Activated CD4-positive, alpha-beta T cell treated with anti-CD3 and anti-CD28 coated beads, Interleukin-2, amount 50 U/mL, for 4 hours (primary cell): ENCODE measurements at places on chromosomes 4 and X.

DNA sequence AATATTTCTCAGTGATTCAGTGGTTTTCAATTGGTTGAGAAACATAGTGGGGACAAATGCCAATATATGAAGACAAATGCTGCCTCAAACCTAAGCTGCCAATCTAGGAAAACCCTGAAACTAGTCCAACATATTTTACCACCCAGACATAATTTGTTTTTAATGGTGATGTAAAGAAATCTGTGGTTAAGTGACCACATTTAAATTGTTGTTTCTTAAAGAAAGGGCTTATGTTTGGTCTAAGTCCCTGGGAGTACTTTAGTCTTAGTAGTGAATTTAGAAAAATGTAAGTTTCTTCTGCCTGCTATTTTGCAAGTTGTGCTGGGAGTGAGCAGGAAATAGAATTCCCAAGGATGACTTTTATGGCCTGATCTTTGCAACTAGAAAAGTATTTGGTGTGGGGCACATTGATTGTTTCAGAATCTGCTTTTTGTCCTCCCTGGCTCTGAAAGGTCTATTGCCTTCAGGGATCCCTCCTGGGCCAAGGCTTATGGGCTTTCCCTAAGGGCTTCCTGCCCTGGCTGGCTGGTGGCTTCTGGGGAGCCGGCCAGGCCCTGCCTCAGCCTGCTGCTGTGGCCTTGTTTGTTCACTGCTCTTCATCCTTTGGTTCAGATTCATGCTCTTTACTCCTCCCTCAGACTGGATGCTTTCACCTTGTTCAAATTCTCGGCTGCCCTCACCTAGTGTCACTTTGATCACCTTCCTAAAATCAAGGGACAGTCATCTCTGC, 169.8 kb upstream of the JADE1 start:
- no peak for DNase-seq

DNA sequence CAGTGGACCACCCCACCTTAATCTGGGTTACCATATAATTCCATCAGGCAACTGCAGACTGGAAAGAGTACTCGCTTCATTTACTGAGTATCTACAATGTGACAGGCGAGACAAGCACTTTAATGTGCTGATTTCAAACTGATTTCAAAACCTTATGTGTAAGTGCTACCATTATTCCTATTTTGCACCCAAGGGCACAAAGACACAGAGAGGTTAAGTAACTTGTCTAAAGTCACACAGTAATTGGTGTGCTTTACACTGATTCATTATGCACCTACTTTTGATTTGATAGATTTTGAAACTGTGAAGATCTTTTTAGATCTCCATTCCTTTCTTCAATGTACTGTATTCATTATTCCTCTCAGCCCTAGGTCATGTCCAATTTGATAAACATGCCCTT, 192.4 kb downstream of the MGST2 start:
- no peak for DNase-seq

DNA sequence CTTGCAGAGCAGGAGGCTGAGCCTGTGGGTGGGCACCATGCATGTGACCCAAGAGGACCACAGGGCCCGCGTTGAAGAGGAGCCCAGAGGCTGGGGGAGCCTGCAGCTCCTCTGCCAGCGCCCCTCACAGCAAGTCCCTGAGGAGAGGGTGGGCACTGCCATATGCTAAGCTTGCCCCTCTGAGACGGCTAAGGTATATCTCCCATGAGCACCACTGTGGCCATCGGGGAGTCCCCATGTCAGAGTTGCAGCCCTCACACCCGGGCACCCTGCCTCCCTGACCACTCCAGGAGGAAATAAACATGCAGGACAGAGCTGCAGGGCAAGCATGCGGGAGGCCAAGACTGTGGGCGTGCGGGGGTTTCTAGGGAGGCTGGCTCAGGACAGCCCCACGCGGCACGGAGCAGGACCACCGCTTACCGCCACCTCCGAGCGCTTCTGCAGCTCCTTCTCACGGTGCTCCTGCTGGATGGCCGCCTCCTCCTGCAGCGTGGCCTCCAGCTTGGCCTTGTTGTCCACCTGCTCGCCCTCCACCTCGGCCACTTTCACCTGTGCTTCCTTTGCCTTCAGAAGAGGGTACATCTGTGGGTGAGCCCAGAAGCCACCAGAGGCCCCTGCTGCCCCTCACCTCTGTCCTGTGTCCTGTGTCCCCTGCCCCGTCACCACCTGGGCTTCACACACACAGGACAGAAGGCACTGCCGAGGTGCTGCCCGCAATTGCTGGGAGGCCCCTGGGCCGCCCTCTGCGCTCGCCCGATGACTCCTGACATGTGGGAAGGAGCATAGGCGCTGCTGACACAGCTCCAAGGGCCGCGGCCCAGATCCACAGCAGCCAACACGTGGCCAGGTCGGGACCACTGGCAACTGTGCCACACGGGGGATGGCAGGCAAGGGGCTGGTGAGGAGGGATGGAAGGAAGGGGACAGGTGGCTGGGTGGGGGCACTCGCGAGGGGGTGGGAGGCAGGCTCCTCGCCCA, 29.8 kb downstream of the FGFR3 start:
- no peak for DNase-seq

DNA sequence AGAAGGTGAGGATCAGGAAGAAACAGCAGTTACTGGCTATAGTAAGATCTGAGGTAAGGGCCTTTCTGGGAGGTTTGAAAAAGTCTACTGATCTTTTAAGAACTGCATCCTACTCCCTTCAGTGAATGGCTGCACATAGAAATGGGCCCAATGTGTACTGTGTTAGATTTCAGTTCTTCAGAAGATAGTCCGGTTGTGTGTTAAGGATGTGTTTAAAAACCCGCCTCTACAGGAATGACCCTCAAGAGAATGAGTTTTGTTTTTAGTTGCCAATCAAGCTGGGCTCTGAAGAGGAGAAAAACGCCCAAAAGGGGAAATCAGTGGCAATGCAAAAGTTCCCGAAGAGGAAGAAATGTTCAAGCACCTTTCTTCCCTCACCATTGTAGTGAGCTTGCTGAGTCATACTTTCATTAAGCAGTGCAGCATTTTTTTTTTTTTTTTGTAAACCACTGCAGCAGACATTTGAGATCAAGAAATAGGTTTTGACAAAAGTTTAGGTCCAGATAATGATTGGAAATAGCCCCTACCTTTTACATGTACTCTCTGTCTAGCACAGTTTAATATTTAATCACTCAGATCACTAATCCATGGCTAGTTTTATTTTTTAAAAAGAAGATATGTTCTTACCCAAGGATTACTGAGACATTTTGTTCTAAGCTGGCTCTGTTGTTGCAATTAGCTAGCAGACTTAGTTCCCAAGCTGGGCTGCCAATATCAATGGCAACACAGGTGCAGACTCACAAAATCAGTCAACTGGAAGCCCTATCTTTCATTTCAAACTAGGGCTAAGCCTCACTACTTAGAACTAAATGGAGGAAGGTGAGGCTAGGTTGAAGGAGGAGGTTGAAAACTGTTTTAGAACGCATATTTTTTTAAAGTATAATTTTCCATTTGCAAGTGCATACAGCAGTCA, 7.0 kb upstream of the TRPC5OS start:
- no peak for DNase-seq

- DNase-seq: no peak
Measured at GRCh38 chr4:151567056-151567455, 158.1 kb downstream of the FHIP1A start.

- no peak for DNase-seq
Measured at GRCh38 chr4:176043838-176044588, 21.6 kb upstream of the WDR17 start.

- DNase-seq: no peak
Measured at GRCh38 chr4:108193886-108194672, 25.3 kb upstream of the LEF1 start.

GRCh38 chr4:33882246-33882990, 2361.9 kb downstream of the ARAP2 start:
- DNase-seq: no peak

- no peak for DNase-seq
Measured at GRCh38 chr4:114017120-114017917, 37.9 kb upstream of the ARSJ start.

- no peak for DNase-seq
Measured at GRCh38 chr4:86185659-86186058, 174.2 kb downstream of the MAPK10 start.

- no peak for DNase-seq
Measured at GRCh38 chrX:40082447-40083119, 15.2 kb downstream of the BCOR start.

GRCh38 chr4:184664445-184665210, 15.1 kb downstream of the PRIMPOL start:
- DNase-seq: no peak

GRCh38 chrX:47817421-47817820, 19.3 kb upstream of the ZNF81 start:
- DNase-seq: no peak

DNA sequence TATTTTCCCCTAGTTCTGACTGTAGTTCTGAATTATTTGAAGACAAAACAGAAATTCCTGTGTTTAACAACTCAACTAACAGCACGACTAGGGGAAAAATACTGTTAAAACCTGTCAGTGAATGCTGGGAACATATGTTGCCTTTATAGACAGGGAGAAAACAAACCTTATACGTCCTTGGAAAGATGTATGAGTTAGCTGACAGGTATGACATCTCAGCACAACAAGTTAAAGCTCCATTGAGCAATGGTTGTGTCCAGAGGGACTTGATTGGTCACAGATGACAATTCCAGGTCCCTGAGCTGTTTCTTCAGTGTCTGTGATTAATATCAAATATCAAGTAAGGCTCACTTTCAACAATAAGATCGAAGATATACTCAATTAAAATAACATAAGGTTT, 58.2 kb upstream of the DDIT4L start:
- DNase-seq: no peak
